ENCODE measurements at places on chromosomes 5 and 9.

DNA sequence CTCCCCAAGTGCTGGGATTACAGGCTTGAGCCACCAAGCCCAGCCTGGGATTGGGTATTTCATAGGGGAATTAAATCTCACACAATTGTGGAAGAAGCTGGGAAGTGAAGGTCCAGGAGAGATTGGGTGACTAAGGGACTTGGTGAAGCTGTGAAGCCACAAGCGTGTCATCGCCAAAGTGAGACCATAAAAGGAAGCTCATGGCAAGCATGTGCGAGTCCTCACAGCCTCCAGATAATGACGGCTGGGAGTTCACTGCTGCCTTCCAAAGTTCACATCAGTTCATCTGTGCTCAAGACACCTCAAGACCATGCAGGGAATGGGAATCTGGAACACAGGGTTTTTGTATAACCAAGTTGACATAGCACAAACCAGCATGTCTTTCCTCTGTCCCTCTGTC lies 210.6 kb downstream of the MARCHF11 start:
- DNase-seq: no peak

DNA sequence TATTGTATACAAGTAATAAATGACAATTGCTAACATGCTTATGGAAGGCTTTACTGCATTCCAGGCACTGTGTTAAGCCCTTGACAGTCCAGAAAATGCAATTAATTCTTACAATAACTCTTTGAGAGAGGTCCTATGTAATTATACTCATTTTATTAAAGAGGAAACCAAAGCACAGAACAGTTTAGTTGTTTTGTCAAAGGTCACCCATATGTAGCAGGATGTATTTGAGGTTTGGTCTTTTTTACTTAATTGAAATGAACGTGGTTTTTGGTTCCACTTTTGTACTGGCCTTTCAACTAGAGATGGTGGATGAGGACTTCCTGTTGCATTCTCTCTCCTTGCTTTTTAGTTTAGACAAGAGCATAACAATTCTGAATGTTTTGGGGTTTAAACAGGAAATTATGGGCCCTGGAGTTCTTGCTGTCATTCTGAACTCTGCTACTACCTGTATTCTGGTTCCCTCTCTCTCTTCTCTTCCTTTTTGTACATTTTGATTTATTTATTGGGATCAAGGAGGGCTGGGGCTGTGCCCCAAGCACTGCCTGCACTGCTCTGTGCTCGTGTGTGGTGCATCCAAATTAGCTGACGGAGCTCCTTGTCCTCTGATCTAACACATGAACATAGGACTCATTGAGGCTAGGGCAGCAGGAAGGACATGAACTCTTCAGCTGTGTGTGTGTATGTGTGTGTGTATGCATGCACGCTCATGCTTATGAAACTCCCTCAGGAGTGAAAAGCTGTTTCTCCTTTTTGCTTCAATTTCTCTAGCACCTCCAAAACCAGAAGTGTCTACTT lies 47.4 kb downstream of the SLC28A3 start:
- DNase-seq: no peak

GRCh38 chr9:28688172-28688571 lies 1114.9 kb upstream of the C9orf72 start:
- DNase-seq: no peak

- no peak for DNase-seq
Observed at GRCh38 chr5:181188700-181189362, 16.2 kb downstream of the TRIM7 start.

- DNase-seq: no peak
Observed at GRCh38 chr9:112341730-112342129, 8.3 kb upstream of the PTBP3 start.

- no peak for DNase-seq
Observed at GRCh38 chr5:59782856-59783255, 110.7 kb downstream of the PDE4D start.

DNA sequence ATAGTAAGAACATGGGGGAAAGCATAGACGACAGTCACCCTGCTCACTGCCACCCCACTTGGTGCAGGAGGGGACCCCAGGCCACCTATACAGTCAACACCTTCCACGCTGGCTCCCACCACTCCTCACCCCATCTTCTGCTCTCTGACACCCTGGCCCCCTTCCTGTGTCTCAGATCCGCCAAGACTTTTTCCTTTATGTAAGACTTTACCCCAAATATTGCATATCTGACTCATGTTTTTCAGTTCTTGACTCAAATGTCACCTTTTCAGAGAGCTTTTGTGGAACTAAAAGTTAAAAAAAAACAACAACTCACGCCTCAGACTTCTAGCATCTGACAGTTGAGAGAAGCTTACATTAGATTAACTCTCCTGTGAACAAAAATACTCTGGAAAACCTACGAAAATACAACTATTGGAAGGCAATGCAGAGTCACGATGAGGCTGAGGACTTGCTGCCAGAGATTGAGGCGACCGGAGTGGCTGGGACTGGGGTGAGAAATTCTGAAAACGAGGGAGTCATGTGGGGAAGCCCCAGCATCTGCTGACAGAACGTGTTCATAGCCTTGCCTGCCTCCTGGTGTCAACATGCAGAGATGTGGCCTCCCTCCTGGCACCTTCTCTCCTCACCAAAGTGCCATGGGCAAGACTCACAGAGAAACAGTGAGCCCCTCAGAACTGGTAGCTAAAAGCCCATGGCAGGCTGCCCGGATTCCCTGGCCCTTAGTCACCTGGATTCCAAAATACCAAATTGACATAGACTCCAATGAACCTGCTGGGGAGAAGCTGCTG lies 22.4 kb upstream of the FCN2 start:
- no peak for DNase-seq

- no peak for DNase-seq
Observed at GRCh38 chr5:121152411-121152810, 688.3 kb downstream of the PRR16 start.

GRCh38 chr9:77725820-77726219 lies 77.7 kb upstream of the GNA14 start:
- no peak for DNase-seq

DNA sequence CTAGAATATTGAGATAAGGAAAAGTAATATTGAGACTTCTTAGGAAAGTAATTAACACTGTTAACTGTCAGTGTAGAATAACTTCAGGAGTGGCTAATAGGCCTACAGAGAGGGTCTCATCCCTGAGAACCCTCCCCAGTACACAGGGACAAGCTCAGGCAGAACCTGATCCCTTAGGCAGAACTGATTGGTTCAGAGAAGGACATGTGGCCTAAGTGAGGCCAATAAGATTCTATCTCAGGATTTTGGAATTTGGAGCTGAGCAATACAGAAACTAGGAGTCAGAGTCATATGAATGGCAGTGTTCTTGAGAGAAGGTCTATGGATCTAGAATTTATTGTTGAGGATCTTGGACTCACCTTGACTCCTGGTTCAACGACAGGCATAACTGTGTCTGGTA lies 10.9 kb upstream of the UBLCP1 start:
- no peak for DNase-seq

DNA sequence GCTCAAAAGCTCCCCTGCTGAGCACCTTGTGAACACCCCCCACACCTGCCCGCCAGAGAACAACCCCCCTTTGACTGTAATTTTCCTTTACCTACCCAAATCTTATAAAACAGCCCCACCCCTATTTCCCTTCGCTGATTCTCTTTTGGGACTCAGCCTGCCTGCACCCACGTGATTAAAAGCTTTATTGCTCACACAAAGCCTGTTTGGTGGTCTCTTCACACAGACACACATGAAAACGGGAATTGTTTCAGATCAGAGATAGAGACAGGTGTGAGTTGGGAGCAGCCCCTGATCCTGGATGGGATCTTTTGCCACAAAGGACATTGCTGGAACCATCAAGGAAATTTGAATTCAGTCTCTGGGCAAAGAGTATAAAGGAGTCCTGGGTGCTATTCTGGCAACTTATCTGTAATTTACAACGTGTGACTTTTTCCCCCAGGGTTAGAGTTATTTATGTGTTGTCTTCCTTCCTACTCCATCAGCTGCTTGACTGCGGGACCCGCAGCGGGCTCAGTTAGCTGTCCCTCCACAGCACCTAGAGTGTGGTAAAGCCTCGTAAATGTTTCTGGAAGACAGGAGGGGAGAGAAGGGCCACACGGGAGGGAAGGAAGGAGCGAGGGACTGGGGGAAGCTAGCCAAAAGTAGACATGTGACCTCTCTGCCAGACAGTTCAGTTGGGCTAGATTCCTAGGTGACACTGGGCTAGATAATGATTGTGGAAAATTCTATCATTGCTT lies 437.0 kb downstream of the ZNF608 start:
- no peak for DNase-seq

- DNase-seq: no peak
Observed at GRCh38 chr5:28957450-28957849, 1919.1 kb upstream of the CDH9 start.
